ENCODE measurements at places on chromosomes 13 and 19.
A peak's percentile ranks its signal among the peaks of the same experiment; 100 is the strongest.

DNA sequence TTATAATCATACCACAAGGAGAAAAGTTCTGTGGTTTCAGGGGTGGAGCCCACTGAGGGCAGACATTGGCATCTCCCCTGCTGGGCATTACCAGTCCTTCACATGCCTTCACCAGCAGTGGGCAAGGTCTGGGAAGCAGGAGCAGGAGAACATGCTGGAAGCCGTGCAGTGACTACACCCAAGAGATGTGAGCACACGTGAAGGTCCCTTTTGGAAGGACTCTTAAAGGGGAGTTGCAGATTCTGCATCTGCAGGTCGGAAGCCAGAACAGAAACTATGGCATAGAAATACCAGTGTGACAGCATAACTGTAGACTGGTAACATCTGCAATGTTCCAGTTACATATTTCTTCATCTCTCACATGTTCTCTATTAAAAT is 26.9 kb upstream of the KL start:
- no peak for ATAC-seq

DNA sequence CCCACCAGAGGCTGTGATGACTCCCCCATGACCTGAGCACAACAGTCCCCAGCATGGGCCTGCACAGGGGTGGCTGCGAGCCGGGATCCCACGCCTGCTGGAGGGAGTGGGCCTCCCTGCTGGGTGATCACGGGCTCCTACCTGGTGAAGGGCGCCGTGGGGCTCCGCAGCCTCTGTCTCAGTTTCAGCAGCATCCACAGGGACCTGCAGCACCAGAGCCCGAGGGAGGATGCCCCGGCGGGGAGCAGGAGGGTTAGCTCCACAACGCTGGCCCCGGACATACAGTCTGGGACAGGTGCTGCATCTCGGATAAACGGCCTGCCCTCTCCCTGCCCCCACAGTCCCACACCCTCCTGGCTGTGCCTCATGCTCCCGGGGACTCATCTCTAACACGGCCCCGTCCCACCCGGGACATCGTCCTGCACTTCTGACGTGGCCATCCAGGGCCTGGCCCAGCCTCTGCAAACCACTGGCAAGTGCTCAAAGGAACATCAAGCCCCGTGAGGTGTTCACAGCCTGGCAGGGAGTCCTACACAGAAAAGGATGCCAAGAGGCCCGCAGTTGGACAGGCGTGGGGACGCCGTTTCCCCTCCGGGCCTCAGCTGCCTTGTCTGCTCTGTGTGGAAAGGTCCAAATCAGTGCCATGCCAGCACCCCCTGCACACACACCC is 10.5 kb downstream of the PEX11G start:
- no peak for ATAC-seq

GRCh38 chr19:1468821-1469254 is 10.2 kb downstream of the C19orf25 start:
- ATAC-seq: no peak

GRCh38 chr19:1417145-1417544 is 9.8 kb downstream of the DAZAP1 start:
- ATAC-seq: no peak

DNA sequence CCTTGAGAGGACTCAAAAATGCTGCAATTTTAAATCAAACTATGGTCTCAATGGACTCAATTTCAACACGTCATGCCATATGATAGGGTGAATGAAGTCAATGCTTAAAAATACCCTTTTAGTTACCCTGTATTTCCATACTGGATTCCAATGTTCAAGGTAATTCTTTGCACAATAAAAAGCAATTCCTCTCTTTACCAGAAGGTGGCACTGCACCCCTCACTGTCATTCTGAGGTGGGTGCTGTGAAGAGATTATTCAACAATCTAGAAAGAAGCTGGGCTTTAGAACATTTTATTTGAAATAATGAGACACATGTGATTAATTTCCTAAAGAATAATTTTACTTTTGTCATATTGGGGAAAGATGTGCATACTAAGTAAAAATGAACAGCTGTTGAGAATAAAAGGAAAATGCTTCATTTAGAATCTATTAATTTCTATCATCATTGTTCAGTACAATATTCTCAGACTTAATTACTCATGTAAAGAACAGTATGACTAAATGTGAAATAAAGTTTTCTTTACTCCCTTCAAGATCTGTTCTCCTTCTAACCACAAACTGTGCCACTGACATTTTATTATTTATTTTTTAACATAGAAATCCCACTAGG is 789.1 kb downstream of the GPC5 start:
- ATAC-seq: peak; percentile 78

GRCh38 chr13:22018836-22019210 is 347.9 kb downstream of the FGF9 start:
- ATAC-seq: no peak

- no peak for ATAC-seq
These were observed 14.3 kb downstream of the AKAP8 start for GRCh38 chr19:15365264-15365663.

DNA sequence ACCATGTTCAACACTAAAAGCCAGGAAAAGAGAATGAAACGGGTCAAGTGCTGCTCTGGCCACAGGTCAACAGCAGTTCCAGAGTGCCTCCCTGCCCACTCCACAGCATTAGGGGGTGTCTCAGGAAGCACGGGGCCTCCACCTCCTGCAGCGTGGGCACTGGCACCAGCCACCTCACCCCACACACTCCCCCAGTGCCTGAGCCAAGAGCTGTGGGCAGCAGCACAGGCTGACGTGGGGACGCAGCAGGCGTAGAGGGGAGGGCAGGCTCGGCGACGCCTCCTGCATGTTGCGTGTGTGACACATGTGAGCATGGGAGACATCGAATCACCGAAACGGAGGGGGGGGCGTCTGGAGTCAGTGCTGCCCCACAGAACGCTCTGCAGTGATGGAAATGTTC is 21.4 kb upstream of the TMEM160 start:
- ATAC-seq: no peak

- no peak for ATAC-seq
These were observed 193.6 kb upstream of the TSC22D1 start for GRCh38 chr13:44769686-44770085.
